Bladder microvascular endothelial cell (primary cell): ENCODE measurements at places on chromosomes 1 and 21. TPM values are rescaled to one million over a fixed set of nuclear protein-coding genes. Genes with fewer than 3 reads are reported as not detected.

The WNT3A gene
- not detected in 2 replicates for total RNA-seq

The FLG2 gene
- not detected in 2 replicates for total RNA-seq

The RABGGTB gene
- total RNA-seq = 45.2 and 102 TPM in 2 replicates

The AMY2A gene
- not detected in 2 replicates for total RNA-seq

The TNFRSF25 gene
- 10.0 and 27.4 TPM in 2 replicates for total RNA-seq

The KIF14 gene
- 4.5 and 7.9 TPM in 2 replicates for total RNA-seq

The GBP4 gene
- 19.1 and 24.8 TPM in 2 replicates for total RNA-seq

The TRAF3IP3 gene
- not detected in 2 replicates for total RNA-seq

The LCE1C gene
- not detected in 2 replicates for total RNA-seq

The CCT3 gene
- total RNA-seq = 453 and 492 TPM in 2 replicates

The ZNF691 gene
- 6.0 and 9.6 TPM in 2 replicates for total RNA-seq

The RBM11 gene
- not detected in 2 replicates for total RNA-seq

The SPRR1B gene
- not detected in 2 replicates for total RNA-seq

The SLC5A9 gene
- not detected in 2 replicates for total RNA-seq

The SPATA46 gene
- total RNA-seq = not detected in 2 replicates

The PER3 gene
- total RNA-seq = 1.9 and 5.0 TPM in 2 replicates

The KPRP gene
- not detected in 2 replicates for total RNA-seq

The TAGLN2 gene
- total RNA-seq = 305 and 327 TPM in 2 replicates

The ERO1B gene
- 2.4 and 3.9 TPM in 2 replicates for total RNA-seq

The ST6GALNAC3 gene
- 25.1 and 46.7 TPM in 2 replicates for total RNA-seq

The CAMTA1 gene
- total RNA-seq = 38.0 and 51.7 TPM in 2 replicates

The WARS2 gene
- 10.0 and 17.7 TPM in 2 replicates for total RNA-seq

The KCNJ6 gene
- total RNA-seq = under 0.01 TPM in 1 of 2 replicates, not detected in the other

The HEYL gene
- total RNA-seq = 0.06 and 0.32 TPM in 2 replicates

The AZIN2 gene
- total RNA-seq = 0.16 and 0.76 TPM in 2 replicates

The RNF2 gene
- total RNA-seq = 14.4 and 51.5 TPM in 2 replicates

The ZFYVE9 gene
- total RNA-seq = 16.8 and 39.2 TPM in 2 replicates

The ACTL8 gene
- total RNA-seq = not detected in 2 replicates

The RUNX3 gene
- not detected in 2 replicates for total RNA-seq

The NHLH1 gene
- total RNA-seq = 0.06 TPM in 1 of 2 replicates, not detected in the other

The SLC30A1 gene
- 21.0 and 56.2 TPM in 2 replicates for total RNA-seq

The OR2L5 gene
- total RNA-seq = not detected in 2 replicates

The BMP8A gene
- under 0.01 and 0.19 TPM in 2 replicates for total RNA-seq
